ENCODE measurements at places on chromosomes 3 and 15.

DNA sequence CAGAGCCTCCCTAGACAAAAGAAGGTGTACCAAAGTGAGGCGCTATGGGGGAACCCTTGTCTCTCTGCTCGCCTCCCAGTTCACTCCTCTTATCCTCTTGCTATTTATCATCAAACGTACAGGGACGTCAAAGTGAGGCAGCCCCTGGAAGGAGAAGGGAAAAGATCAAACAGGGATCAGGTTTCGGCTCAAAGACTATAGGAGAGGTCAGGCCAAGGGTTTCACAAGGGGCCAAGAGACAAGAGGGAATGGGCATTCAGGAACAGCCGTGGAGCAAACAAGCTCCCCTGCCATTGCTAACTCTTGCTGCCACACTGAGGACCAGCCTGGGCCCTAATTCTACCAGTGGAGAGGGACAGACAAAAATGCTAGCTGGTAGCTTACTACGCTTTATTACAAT lies 168.7 kb downstream of the GREM1 start:
- no peak for DNase-seq

DNA sequence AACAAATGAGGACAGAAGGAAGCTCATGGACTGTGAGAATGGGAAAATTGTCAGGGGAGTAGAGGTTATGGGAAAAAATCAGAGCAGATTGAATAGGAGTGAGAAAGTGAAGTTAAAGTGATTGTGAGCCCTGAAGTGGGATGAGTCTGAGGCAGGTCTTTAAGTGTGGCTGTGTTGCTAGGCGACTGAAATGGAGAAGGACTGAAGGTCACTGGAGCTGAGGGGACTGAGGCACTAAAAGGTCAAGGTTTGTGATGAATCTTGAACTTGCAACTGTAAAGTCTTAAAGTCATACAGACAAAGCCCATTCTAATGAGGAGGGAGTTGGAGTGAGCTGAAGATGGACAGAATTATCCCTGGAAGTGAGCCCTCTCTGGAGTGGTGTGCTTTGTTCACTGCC lies 518.9 kb downstream of the TUSC7 start:
- no peak for DNase-seq

- no peak for DNase-seq
These were observed 184.6 kb upstream of the AGTR1 start for GRCh38 chr3:148513096-148513543.

- no peak for DNase-seq
These were observed 12.1 kb upstream of the SKOR1 start for GRCh38 chr15:67813104-67813634.

DNA sequence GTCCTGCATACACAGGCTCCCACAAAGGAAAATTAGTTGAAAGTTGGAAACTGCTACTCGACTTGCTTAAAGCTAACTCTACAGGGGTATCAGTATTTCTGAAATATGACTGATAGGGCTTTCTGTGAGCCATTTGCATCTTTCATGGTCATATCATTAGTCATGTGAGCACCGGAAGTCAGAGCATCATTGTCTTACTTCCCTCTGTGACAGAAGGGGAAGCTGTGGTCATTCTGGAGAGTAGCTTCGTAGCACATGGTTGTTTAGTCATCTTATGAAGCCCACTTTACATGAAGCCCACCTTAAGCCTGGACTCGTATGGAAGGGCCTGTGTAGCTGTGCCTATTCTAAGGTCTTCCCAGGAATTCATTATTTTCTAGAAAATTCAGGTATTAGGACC lies 69.0 kb downstream of the COL6A5 start:
- DNase-seq, result no peak

Measured in NCI-H1694 treated with DMSO at 0.1 percent for 48 hours (cell line).